Left renal cortex interstitium (tissue), 4 donors: ENCODE measurements at places on chromosomes 1 and 21. TPM values are rescaled to one million over a fixed set of nuclear protein-coding genes. Genes with fewer than 3 reads are reported as not detected.

The AKR7A3 gene
- 1.0 TPM for polyA plus RNA-seq

The EDN2 gene
- polyA plus RNA-seq = 3.3 TPM

The PADI3 gene
- 0.23 TPM for polyA plus RNA-seq

The UTP11 gene
- 36.9 TPM for polyA plus RNA-seq

The NUP210L gene
- polyA plus RNA-seq = 0.10 TPM

The RBM11 gene
- 4.7 TPM for polyA plus RNA-seq

The TCEA3 gene
- 48.3 TPM for polyA plus RNA-seq

The DMRTB1 gene
- not detected for polyA plus RNA-seq

The SH2D1B gene
- polyA plus RNA-seq = 0.13 TPM
